ENCODE measurements at places on chromosomes 3 and 15.

- DNase-seq = no peak
Measured at GRCh38 chr15:80234883-80235282, 17.1 kb downstream of the CTXND1 start.

DNA sequence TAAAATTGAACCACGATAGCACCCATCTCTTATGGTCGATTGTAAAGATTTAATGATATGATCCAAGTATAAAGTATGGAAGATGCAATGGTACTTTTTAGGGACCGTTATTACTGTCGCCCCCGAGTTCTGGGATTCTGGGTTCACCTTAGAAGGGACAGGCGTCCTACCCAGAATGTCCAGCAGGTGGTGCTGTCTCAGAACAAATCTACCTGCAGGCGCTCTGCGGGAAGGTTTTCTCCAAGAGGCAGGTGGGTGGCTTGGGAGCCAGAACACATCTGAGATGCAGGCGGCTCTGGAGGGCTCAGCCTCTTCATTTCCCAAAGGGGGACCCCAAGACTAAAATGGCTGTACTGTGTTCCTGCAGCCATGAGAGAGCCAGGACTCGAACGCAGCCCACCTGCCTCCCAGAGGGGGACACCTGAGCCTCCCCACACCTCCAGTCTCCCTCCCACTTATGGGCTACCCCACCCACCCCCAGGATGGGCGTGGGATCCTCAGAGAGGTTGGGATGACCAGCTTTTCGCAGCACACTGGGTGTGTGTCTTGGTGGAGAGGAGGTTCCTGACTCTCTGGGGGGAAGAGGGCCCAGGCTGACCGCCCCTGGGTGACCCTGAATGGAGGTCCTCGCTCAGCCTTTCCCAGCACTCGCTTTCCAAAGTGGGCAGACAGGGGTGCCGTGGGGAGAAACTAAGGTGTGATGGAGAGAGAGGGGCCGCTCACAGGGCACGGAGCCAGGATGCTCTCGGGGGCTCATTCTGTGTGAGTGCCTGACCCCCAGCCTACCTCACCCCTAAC, 28.1 kb upstream of the CORO2B start:
- DNase-seq = peak; percentile 89

DNA sequence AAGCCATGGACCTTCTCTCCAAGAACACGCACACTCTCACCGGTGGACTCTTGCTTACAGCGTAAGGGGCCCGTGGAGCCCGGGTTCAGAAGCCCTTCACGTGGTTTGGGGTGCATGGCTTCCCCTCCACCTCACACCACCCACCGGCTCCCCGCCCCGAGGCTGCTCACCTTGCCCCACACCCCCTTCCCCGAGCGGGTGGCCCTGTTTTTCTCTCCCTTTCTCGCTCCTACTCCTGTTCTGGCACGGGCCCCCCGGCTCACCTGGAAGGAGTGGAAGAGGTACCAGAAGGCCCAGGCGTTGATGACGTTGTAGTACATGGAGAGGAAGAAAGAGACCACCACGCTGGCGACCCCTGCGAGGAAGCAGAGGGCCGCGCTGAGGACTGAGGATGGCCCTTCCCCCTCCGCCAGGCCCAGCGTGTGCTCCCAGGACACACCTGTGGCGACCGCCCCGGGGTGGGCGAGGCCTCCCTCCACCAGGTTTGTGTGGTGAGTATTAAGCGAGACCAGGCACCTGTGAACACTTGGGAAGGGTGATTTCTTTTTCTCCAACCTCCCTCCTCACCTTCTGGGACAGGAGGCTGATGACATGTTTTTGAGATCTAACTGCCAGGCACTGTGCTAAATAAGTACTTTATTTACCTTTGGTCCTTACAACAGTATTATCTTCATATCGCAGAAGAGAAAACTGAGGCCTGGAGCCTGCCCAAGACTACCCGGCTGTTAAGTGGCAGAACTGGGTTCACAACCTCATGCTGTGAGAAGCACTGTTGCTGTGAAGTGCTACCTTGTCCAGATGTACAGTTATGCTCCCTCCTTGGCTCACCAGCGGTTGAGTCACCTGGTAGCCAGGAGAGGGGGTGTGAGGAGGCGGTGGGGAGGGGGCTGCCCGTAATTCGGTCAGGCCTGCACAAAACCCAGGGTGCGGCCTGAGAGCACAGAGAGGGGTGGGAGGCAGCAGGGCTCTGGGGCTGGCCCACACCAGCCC, 16.3 kb downstream of the SLC6A20 start:
- no peak for DNase-seq

DNA sequence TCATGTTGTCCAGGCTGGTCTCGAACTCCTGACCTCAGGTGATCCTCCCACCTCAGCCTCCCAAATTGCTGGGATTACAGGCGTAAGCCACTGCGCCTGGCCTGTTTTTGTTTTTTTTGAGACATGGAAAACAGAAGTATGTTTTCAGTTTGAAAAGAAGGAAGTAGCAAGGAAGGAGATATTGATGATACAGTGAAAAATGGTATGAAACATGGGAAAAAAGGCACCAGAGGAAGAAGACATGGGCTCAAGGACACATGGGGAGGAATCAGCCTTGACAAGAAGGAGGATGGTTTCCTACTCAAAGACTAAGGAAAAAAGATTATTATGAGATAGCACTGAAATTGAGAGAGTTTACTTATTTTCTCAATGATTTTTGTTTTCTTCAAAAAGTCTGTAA, 30.7 kb downstream of the FMN1 start:
- DNase-seq = no peak

- no peak for DNase-seq
Measured at GRCh38 chr3:141271279-141272030, 39.8 kb downstream of the PXYLP1 start.

DNA sequence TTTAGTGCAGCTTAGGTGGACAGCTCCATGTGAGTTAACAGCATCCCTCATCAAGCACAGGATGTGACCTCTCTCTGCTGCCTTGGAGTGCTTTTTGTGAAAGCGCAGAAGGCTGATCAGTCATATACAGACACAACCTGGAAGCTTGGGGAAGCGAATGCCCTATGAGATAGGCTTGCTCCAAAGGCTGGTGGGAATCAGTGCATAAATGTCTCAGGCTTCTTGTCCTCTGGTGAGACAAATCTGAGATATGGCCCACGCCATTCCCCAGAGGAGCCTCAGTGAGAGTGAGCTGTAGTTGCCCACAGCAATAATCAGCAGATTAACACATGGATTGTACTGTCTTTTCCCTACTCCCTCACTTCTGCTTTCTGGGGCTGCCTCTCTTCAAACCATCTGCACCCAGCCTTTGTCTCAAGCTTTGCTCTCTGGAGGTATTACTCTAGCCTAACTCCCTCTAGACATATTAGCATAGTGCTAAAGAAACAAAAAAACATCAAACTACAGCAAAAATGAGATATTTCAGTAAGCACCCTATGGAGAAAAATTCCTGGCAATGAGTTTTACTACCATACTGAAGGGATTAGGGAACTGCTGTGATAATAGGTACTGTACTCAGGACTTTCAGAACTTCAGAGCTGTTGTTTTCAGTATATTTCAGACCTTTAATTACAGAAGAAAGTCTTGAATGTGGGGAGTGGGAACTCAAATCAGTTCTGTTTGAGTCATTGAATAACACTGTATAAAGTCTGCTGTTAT, 113.7 kb downstream of the OXSM start:
- no peak for DNase-seq

DNA sequence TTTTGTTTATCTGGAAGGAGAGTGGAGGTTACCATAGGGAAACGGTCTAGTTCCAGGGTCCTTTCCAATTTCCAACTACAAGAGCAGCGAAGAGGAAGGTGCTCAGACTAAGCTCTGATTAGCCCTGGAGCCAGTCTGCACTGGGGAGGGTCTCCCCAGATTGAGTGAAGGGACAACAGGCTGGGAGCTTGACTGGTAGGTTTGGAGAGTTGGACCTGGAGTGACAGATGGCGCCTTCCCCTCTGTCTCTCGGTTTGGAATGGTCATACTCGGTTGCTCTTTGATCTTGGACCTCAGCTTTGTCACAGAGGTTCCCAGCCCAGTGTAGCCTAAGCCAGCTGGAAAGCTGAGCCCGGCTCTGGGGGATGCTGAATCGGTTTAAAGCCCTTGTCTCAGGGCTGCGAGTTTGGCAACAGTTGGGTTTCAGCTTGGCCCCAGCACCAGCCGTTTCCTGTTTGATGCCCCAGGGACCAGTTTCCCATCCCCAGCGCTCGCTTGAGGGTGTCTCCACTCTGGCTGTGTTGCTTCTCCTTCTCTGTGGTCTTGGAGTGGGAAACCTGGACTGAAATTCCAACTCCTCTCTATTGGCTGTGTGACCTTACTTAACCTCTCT, 53.1 kb upstream of the ULK4 start:
- DNase-seq = peak; percentile 84

DNA sequence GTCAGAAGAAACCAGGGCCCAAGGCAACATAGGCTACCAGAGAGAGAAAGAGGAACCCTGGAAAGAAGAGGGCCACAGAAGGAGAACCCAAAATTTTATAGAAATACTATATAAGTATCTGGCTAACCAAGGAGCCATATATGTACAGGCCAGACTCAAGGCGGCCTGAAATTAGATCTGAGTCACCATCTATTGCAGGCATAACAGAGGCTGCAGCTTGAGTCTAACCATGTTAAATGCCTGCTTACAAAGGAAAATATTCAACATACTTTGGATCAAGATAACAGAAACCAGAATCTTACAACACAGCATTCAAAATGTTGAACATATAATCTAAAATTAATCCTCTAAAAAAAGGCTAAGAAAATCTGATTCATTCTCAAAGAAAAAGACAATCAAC, 23.1 kb downstream of the IGSF11 start:
- no peak for DNase-seq

DNA sequence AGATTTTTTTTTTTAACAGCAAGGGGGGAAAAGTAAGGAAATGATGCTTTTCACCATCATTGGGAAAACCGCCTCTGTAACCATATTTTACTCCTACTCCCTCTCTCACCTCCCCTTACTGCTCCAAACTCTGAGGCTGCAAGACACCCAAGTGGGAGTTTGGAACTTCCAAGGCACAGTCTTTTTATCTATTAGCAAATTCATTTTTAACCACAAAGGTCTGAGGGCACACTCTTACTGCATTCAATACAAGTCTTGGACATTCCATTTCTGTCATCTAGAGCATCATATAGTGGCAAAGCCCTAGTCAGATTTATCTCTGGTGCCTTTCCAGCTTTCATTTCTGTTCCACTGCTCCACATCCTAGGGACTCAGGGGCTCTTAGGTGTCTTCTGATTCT, 13.2 kb downstream of the FAM162A start:
- no peak for DNase-seq

DNA sequence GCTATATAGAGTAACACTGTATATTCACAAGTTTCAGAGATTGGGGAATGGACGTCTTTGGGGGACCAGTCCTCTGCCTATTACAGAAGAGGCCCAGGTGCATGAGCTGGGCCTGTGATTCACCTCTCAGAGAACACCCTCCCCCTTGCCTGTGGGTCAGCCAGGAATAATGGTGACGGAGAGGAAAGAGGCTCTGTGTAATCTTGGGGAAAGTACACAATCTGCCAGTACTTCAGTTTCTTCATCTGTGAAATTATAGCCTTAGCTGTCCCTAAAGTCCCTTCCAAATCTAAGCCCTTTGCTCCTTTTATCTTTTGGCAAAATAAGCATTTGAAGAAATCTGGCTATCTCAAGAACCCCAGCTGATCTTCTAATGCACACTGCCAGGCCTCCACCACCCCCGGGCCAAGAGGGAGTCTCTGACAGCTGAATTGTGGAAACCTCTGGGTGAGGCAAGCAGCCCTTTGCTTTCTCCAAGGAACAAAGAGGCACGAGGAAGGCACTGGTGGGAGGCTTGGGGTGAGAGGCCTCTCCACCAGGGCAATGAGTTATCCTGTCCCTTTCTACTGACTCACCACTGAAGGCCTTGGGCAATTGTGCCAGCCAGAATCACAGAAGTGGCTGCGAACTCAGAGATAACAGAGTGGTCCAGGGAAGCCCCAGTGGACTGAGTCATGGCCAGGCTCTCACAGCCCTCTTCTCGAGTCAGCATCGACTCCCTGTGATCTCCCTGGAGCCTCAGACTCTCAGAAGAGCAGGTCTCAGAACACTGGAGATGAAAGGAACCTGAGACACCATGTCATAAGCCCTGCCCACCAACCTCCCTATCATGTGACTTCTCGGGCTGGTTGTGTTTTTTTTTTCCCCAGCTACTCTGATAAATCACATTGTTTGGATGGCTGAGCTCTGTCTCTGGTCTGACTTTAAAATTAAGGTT, 31.8 kb downstream of the CCNL1 start:
- peak; percentile 93 for DNase-seq

GRCh38 chr15:73927003-73927475, 777 bp downstream of the LOXL1 start:
- DNase-seq = peak; percentile 89

- DNase-seq = no peak
Measured at GRCh38 chr3:122245513-122246174, 62.2 kb downstream of the CASR start.

DNA sequence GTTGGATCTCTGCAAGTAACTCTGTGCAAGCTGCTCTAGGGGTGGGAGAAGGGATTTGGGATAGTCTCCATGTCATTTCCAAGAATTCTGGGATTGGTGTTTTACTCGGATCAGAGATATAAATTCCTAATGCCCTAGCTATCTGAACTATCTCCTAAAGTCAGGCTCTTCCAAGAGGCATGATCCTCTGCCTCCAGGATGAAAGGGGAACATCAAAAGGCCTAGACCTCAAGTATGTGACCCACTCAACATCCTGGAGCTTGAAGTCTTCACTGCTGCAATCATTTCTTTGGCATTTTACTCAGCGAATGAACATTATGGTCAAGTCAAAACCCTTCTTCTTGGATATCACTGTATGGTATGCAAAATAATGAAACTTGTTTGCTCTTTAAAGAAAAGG, 104.5 kb downstream of the CEMIP start:
- DNase-seq = no peak

GRCh38 chr3:46545818-46546630, 20.1 kb downstream of the LRRC2 start:
- no peak for DNase-seq

DNA sequence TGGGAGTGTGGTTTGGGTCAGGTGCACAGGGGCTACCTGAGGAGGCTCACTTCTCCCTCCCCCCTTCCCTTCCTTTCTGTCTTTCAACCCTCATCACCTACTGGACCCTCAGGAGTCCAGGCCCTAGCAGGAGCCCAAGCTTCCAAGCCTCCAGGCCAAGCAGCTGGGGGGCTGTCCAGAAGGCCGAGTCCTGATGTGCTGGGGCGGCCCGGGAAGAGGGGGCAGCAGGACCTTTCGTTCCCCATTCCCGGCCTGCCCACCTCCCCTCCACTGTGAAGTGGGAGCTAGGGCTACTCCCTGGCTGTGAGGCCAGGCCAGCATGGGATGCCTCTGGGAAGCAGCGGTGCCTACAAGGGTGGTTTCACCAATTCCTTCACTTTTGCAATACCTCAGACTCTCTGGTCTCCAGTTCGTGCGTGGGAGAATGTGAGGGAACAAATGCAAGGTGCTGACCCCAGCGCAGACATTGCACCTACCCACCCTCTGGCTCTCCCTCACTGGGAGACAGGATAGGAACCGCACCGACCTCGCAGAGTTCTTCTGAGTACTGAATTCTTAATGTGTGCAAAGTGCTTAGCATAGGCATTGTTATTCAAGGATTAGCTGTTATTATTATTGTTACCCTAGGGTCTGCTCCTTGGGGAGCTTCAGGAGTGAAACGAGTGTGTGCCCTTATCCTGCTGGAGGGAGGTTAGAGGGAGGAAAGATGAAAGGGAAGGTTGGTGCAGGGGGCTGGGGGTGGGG, 2.5 kb downstream of the EPHB3 start:
- no peak for DNase-seq

All from posterior vena cava (tissue), 2 donors.